A549 treated with CpdA at 1 μM for 4 hours (cell line): ENCODE measurements at places on chromosomes 5 and 9. TPM values are rescaled to one million over a fixed set of nuclear protein-coding genes. Genes with fewer than 3 reads are reported as not detected.

The GMCL2 gene
- total RNA-seq, result not detected in 5 replicates

The SH3PXD2B gene
- 12.0 to 17.7 TPM (median 16.0 TPM) in 5 replicates for total RNA-seq

The KIF20A gene
- total RNA-seq, result 42.5 to 52.9 TPM (median 47.0 TPM) in 5 replicates

The SPATA31C1 gene
- not detected in 5 replicates for total RNA-seq

The CDC20B gene
- 0.07 to 0.16 TPM (median 0.12 TPM) in 5 replicates for total RNA-seq

The HBEGF gene
- total RNA-seq, result 6.5 to 7.8 TPM (median 7.5 TPM) in 5 replicates

The PFN3 gene
- not detected in 5 replicates for total RNA-seq

The ARHGEF37 gene
- total RNA-seq, result 0.77 to 1.1 TPM (median 0.90 TPM) in 5 replicates

The IFNE gene
- total RNA-seq, result 1.6 to 3.3 TPM (median 2.3 TPM) in 5 replicates

The PRR16 gene
- total RNA-seq, result not detected in 5 replicates

The PIP5KL1 gene
- total RNA-seq, result 1.5 to 2.6 TPM (median 1.8 TPM) in 5 replicates

The CTNND2 gene
- total RNA-seq, result not detected in 5 replicates

The SAPCD2 gene
- 13.9 to 28.6 TPM (median 24.4 TPM) in 5 replicates for total RNA-seq

The WNT8A gene
- not detected in 5 replicates for total RNA-seq

The OBP2B gene
- not detected in 5 replicates for total RNA-seq

The SPOCK1 gene
- total RNA-seq, result 13.4 to 19.8 TPM (median 18.7 TPM) in 5 replicates

The GABRA6 gene
- total RNA-seq, result not detected in 5 replicates

The PRDM9 gene
- not detected in 5 replicates for total RNA-seq

The SPIN1 gene
- total RNA-seq, result 33.0 to 43.2 TPM (median 38.5 TPM) in 5 replicates

The PCDHGA12 gene
- total RNA-seq, result 0.02 TPM in 1 of 5 replicates, not detected in the others

The PCDHA1 gene
- 0.12 to 0.23 TPM (median 0.21 TPM) in 5 replicates for total RNA-seq

The GDNF gene
- total RNA-seq, result 0.02 to 0.06 TPM (median 0.03 TPM) in 3 of 5 replicates, not detected in the others

The GPR150 gene
- 0.07 to 0.15 TPM (median 0.08 TPM) in 4 of 5 replicates, not detected in the other for total RNA-seq

The SLC36A2 gene
- not detected in 5 replicates for total RNA-seq

The BRIX1 gene
- total RNA-seq, result 52.9 to 62.0 TPM (median 56.7 TPM) in 5 replicates

The ARL15 gene
- 4.3 to 5.9 TPM (median 4.6 TPM) in 5 replicates for total RNA-seq

The FOXI1 gene
- not detected in 5 replicates for total RNA-seq

The MOB3B gene
- 5.9 to 8.4 TPM (median 6.4 TPM) in 5 replicates for total RNA-seq

The PCDHGA5 gene
- total RNA-seq, result 0.11 to 0.17 TPM (median 0.15 TPM) in 5 replicates
